ENCODE measurements at places on chromosomes 12 and 14.
A peak's percentile ranks its signal among the peaks of the same experiment; 100 is the strongest.

DNA sequence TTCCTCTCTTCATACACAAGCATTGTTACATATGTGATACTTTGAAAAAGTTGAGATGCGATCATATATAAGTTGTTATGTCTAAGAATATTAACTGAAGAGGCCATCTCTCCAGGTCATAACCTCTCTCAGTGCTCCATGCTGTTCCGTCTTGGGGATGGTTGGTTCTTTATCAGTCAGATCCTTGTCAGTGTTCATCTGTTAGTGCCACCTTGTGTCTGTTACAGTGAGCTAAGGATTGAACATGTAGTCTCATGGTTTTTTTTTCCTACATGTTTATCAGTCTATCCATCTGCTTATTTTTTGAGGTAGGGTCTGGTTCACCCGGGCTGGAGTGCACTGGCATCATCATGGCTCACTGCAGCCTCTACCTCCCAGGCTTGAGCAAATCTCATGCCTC lies 30.5 kb downstream of the EP400 start:
- no peak for DNase-seq

DNA sequence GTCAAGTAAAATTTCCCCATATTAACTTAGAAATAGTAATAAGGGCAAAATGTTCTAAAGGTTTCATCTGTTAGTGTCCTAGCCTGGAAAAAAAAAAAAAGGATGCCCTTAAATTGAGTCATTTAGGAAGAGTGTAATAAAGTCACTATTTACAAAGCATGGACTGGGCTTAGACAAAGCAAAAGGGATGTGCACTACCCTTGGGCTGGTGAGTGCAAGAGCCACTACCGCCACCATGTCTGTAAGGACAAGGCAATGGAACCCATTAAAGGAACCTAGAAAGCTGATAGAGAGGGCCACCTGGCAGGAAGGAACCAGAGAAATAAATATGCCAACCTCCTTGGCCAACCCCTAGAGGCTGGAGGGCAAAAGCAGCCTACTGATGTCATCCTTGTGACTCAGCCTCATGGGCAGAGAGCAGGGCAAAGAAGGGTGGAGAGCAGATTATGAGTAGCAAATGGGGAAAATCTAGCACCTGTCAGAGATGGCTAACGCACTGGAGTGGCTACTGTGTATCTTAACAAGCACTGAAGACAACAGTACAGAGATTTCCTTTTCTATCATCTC lies 59.5 kb upstream of the FUT8 start:
- DNase-seq, result no peak

GRCh38 chr14:30921305-30921704 lies 46.9 kb downstream of the COCH start:
- no peak for DNase-seq

DNA sequence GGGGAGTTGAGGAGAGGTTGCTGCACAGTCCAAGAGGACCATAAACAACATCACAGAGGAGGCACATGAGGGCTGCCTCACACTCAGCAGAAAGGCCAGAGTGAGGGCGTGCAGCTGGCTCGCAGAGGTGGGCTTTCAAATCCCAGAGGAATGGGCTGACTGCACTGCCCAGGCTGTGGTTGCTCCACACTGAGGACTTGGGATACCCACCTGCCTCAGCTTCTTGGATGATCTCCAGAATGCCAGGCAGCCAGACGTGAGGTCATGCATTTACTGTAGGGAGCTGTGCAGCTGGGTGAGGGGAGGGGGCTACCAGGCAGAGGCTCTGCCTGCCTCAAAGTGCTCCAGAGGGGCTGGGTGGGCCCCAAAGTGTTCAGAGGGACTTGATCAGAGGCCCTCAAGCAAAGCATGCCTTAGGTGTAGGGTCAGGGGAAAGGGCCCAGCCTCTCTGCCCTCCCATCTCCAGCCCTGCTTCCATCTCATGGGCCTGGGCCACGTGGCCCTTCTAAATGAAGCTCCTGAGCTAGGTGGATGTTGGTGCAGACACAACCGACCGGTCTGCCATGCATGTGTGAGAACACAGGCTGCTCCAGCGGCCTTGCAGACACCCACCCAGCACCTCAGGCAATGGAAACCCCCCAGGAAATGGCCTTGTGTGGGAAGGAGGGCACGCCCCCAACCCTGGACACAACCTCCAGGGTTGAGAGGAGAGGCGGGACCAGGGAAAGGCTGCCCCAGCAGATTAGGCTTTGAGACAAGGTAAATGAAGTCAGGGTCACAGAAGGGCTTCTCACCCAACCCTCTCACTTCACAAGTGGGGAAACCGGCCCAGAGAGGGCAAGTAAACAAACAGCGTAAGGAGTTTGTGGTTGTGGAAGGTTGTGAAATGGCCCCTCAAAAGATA lies 90.8 kb downstream of the NTF3 start:
- no peak for DNase-seq

DNA sequence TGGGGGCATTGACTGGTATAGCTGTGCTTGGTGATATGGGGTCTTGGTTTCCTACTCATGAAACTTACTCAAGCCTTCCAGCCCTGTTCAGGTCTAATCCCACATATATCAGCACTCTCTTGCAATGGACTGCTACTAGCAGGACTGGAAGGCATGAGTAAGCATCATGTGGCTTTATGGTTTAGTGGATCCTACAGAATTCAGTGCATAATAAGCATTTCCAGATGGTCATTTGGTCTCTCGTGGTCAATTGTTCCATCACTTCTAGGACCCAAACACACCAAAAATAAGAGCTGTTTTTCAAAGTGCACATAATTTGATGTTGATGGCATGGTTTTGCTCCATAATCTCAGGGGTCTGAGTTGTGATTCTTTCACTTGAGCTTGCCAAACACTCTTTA lies 114.4 kb downstream of the LMNTD1 start:
- DNase-seq, result no peak

DNA sequence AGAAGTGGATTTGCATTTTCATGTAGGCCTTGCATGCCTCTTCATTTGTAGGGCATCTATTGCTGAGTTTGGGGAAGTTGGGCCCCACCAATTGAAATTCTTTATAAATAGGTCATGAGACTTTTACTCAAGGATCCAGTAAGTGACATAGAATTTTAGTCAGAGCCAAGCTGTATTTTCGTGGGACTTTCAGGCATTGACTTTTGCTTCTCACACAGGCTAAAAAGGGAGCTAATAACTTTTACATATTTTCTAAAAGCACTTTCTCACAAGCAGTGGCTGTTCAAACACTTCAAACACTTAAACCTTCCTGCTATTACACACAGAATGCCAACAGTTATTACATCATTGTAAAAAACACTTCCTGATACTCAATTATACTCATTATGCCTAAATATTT lies 260.5 kb downstream of the MSRB3 start:
- no peak for DNase-seq

GRCh38 chr14:63470962-63471793 lies 72.0 kb downstream of the PPP2R5E start:
- no peak for DNase-seq

DNA sequence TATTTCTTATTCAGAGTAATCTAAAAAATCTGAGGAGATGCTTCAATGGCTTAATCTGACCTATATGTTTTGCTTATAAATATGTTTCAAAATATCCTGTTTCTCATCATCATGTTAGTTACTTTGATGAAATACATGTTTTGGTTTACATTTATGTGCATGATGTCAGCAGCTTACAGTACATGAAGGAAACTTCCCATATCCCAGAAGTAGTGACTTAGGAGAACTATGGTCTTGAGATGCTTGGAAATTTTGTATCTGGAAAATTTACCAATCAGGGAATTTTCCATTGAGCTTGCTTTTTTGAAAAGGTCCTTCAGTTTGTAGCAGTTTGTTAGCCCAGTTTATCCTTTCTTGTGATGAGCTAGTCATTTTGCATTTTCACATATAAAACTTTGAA lies 73.3 kb downstream of the RASSF8 start:
- no peak for DNase-seq

GRCh38 chr12:84702001-84702400 lies 210.6 kb downstream of the SLC6A15 start:
- no peak for DNase-seq

DNA sequence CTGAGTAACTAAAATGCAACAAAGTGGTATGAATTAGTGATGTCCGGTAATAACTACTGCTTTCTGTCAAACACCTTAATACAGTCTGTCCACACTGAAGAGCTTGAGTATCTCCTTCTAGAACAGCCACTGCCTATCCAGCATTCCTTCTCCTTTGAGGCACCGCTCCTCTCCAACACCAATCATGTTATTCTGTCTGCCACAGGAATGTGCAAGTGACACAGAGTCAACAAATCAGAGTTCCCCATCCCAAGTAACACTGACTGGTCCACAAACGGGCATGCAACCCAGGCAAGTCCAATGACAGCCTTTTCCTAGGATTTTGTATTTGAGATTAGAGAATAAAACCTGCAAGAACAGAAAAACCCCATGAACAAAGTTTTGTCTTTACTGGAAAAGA lies 3.8 kb downstream of the GXYLT1 start:
- DNase-seq, result no peak

DNA sequence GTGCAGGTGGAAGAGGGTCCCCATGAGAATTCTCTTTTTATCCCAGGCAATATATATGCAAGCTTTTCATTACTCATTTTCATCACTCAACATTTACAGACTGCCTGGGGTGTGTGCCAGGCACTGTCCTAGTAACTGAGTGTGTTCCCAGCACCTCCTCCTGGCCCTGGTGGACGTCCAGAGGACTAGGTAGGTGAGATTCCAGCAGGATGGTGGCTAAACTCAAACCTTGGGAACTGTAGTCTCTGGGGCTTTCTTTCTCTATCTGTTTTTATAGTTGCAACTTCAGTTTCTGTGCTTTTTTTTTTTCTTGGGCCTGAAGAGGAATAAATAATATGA lies 63.8 kb downstream of the SUSD6 start:
- DNase-seq, result no peak

DNA sequence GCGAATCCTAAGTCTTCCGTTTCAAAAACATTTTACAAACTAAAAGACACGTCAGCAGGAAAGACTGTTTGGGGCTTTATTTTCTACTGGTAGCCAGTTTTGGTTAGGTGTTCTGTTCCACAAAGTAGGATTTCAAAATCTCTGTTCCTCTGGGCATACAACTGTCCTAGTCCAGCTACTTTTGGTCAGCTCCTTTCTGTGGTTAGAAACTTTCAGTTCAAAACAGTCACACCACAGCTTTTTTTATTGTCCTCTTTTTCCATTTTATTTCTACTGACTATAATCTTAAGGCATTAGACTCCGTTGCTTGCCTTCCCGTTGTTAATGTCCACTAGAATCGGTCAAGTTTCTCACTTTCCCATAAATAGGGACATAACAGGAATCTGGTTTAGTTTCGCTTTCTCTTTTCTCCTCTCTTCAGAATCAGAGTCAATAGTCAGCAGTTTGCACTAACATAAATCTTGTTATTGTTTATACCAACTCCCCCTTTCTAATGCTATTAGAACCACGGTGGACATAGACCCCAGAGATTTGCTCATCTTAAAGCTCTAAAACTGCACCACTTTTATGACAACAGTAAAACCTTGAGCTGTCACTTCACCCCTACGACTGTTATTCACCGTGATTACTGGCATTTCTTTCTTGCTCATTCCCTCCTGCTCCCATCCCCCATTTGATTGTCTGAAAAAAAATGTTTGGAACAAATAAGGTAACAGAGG lies 41.5 kb upstream of the NPAS3 start:
- DNase-seq, result peak; percentile 76

DNA sequence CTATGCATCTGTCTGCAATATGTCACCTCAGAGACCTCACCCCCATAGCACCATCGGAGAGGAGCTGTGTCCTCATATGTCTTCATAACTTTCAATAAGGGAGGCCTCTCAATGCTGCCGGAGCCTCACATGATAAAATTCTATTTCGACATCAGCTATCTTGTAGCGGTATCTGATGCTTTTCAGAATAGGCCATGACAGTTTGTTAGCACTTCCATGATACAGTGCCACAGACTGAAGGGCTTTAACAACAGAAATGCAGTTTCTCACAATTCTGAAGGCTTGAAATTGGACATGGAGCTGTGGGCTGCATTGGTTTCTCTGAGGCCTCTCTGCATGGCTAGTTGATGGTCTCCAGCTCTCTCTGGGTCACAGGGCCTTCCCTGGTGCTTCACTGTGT lies 125.0 kb upstream of the PZP start:
- no peak for DNase-seq

DNA sequence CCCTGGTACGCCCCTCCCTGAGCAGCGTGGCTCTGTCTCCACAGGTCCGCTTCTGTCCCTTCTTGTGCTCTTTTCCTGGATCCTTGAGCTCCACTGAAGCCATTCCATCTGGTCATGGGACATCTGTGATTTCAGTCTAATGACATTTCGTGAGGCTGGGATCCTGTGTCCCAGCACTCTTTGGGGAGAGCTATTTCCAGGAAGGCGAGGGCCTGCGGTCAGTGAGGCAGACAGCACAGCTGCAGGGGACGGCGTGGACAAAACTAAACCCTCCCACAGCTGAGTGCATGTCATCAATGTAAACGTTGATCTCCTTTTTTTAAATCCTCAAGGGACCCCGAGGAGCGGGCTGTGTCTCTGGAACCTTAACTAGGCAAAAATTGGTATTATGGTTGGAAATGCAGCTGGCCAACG lies 127.7 kb downstream of the DACT1 start:
- no peak for DNase-seq

DNA sequence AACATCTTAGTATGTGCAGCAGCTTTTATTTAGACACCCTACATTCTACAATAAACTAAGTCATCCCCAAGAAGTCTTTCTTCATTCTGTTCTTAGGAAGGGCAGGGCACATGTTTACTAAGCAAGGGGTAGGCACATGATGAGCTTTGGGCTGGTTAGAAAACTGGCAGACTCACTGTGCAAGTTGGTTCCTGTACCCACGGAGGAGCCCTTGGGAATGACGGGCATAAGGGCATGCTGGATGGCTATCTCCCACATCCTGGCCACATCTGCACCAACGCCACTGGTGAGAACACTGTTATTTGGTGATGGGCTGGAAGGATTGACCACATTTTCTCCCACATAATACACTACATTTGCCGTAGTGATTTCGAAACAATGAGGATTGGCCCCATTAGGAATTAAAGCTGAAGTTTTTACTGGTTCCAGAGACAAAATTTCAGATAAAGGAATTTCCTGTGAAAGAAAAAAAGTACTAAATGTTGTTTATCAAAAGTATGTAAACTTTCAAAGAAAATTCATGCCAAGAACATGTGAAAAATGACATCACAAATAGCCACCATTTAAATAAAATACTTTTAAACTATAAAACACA lies 297.0 kb downstream of the PRKD1 start:
- no peak for DNase-seq

DNA sequence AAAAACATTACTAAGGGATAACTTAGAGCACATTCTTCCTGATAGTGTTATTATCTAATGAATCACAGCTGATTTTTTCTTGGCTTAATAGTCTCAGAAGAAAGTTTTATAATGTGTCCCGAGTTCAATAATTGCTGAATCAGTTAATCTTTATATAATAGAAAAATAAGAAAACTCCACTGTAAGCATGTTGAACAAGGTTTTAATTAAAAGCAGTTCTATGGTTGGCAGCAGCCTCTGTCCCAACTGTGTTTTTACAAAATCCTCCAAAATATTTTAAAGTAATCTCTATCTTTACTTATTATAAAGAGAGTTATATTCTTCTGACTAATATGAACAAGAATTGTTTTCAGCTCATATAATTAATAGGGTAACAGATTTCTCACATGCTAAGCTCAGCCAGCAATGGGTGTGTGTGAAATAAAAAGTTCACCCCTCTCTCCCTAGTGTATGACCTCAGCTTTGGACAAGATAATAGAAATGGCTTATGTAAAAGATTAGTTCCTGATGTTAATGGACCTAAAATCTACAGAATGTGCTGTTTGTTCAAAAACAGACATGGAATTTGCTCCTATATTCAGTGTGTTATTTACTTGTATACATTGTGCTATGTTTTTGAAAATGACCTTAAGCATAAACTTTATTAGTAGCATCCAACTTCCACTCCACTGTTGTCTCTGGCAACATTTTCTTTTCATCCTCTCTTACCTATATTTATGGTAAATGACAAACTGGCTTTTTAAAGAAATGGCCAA lies 67.1 kb upstream of the DCN start:
- no peak for DNase-seq
